C1 segment of cervical spinal cord (tissue), 14 donors: ENCODE measurements at places on chromosomes 6 and 20.

GRCh38 chr20:24211972-24212371, 223.4 kb upstream of the GGTLC1 start:
- no peak for DNase-seq

DNA sequence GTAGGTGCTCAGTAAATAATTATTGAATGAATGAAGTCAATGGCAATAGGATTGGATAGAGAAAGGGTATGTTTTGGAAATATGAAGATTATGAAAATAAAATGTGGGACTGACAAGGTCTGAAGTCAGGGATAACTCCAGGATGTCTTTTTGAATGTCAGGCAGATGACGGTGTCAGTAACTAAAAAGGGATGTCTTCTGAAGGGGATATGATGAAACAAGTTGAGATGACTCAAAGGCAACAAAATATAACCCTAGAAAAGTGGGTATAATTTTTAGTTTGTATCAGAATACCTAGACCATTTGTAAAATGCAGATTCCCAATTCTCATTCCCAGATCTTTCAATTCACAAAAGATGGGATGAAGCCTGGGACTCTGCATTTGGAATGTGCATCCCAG, 257.3 kb upstream of the SGK1 start:
- no peak for DNase-seq

- DNase-seq: no peak
Measured at GRCh38 chr6:97136626-97137358, 146.2 kb downstream of the MMS22L start.

DNA sequence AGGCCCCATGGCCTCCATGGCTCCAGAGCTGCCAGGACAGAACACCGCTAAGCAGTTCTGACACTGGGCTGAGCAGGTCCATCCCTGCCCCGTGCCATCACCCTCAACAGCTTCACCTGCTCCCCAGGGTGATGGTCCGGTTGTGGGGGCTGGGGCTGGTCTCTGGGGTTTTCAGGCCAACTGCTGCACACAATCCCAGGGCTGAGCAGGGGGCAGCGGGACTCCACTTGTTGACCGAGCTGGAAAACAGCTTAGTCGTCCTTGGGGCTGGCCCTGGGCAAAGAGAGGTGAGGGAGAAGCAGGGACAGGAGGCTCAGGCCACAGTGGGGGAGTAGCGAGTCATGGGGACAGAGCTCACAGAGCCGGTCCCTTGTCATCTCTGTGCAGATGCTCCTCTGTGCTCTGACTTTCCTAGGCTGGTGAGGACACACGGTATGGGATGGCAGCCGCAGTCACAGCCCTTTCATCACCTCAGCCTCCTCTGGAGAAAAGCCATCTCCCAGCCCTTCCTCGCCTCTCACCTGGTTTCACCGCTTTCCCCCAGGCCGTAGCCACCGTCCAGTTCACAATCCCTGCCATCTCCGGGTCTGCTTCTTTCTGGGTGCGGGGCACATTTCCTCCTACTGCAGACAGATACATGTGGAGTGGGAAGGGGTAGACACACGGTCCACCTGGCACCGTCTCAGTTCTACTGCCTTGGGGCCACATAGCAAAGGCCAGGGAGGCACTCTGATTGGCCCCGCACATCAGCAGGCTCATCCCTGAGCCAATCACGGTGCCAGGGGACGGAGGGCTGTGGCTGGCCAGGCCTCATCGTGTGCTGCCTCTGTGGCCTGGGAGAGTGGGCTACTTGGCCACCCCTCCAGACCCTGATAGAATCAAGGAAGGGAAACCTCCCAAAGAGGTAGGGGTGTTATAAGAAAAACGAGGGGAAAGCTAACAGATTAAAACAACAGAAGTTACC, 19.1 kb downstream of the MDFI start:
- no peak for DNase-seq

GRCh38 chr6:96975852-96976251, 51.3 kb downstream of the KLHL32 start:
- DNase-seq: no peak

DNA sequence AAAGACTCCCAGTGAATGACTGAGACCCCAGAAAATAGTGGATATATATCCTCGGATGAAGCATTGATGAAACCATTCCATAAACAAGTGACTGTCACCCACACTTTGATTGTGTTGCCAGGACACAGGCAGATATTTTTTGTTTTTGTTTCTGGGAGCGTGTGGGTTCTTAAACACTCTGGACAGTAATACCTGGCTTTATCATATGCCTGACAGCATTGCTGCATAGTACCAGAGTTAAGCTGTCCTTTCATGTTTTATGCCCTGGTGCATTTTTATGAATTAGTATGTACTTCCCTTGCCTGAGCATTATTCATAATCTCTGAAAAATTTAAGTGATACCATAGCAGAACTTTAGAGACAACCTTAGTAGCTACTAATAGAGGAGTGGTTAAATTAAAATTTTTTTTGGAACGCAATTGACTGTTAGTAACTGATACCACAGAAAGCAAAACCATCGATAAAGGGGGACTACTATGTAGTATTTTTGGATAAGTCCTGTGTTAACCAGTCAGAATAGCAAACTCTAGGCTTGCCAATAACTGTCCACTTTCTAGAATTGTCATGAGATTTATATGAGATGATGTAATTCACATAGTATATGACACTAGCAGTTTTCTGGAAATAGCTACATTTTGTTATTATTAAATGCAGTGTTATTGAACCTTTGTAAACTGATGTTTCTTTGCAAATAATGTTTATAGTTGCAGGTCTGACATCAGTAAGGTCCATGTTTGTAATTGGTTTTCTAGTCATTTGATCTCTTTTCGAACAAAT, 30.4 kb downstream of the SENP6 start:
- DNase-seq: no peak
